M059J (cell line): ENCODE measurements at places on chromosomes 5 and 9.

DNA sequence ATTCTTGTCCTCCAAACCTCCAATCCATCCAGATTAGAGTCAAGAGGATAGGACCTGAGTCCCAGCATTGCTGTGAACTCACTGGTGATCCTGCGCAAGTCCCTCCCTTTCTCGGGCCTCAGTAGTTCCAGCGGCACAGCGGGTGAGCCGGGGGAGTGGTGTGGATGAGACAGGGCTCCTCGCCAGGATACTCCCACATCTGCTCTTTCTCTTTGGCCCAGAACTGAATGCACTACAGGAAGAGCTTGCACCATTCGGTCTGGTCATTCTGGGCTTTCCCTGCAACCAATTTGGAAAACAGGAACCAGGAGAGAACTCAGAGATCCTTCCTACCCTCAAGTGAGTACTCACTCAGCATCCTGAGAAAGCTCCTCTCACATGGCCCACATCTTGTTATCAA is 6.3 kb downstream of the GPX3 start:
- DNase-seq = no peak

DNA sequence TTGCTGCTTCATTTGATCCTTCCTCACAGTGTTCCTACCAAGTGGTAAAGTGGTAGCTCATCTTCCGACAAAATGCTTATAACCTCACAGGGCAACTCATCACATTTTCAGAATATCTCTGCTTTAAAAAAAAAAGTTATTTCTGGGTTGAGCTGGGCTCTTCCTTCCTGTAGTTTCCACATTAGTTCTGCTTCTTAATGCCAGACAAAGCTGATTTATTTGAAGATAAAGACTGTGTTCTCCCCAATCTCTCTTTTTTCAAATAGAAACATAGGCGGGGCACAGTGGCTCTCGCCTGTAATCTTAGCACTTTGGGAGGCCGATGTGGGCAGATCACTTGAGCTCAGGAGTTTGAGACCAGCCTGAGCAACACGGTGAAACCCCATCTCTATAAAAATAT is 273.1 kb downstream of the ACTL7B start:
- DNase-seq = no peak

GRCh38 chr5:65391591-65391990 is 90.1 kb downstream of the ADAMTS6 start:
- DNase-seq = peak; percentile 8

DNA sequence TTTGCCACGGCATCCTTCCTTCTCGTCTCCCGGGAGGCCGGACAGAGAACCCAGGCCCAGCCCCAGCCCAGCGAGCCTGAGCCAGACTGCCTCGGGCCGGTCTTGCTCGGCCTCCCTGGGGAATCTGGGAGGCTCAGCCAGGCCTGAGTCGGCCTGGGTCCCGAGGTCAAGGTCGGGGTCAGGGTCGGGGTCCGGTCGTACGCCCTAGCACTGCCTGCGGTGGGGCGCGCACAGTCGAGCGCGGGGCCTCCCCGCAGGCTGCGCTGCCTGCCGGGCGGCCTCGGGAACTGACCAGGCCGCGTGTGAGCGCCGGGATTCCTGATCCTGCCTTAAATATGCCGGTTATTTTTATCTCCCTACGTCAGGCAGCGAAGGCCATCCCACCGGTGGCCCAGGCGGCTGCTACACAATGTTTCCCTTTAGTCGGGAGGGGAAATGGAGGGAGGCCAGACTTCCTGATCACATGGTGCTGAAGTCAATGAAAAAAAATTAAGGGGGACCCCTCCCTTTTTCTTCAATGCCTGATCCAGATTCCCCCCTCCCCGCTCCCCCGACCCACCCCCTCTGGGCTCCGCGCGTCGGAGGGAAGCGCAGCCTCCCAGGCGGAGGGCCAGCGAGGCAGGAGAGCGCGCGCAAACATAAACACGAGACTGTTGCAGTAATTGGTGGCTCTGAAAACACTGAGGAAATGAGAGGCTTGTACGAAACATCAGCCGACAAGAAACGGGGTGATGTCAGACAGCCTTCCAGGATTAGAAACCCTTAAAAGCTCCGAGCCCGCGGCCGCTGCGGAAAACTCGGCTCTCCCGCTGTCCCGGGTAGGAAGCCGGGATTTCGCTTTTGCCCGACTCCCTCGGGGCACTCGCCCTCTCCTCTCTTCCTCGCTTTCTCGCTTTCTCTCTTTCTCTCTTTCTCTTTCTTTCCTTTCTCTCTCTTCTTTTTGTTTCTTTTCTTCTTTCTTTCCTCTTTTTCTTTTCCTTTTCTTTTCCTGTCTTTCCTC is 148.2 kb upstream of the KLF4 start:
- peak; percentile 70 for DNase-seq

DNA sequence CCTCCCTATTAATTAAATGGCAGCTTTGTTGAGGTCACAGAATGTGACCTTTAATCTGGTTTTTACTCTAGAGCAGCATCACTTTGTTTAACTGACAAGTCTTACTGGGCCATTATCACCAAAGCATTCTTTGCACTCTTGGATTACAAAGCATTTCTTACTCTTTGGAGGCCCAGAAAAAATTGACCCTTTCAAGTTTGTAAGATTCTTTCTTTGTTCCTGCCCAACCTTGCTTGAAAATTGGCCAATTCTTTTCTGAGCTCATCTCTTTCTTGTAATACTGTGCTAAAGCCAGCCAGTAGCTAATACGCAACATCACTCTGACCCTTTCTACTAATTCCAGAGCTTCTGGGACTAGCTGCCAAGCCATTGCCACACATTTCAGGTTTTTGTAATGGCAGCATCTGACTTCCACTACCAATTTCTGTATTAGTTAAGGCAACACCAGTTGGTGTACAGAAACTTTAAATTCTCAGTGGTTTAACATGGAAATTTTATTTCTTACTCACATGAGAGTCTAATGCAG is 131.6 kb downstream of the PRDM6 start:
- no peak for DNase-seq

- DNase-seq = no peak
Measured at GRCh38 chr5:135831851-135832555, 2.5 kb upstream of the SLC25A48 start.

DNA sequence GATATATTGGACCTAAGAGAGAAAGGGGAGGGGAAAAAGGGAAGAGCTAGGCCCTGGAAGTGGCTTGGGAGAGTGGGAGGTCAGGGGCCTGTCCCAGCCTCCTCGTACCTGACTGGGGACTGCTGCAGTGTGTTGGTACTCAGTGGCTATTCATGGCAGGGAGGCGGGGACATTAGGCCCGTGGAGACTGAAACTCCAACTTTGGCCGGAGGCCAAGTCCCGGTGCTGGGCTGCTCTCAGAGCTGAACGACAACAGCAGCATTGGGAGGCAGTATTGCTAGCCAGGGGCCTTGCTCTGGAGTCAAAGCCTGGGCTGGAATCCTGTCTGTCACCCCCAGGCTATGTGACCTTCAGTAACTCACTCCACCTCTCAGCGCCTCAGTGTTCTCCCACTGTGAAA is 37.8 kb downstream of the NEURL1B start:
- DNase-seq = no peak

DNA sequence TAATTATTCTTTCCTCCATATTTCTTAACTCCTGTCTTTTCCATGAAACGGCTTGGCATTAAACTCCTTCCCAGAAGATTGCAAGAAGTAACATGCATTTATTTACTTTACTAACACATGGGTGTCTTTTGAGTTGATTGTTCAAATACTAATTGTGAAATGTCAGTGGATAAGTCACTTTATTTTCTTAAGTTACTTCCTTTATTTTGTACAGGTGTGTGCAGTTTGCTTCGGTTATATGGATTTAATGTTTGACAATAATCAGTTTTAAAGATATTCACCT is 761 bp upstream of the SHOC1 start:
- no peak for DNase-seq

DNA sequence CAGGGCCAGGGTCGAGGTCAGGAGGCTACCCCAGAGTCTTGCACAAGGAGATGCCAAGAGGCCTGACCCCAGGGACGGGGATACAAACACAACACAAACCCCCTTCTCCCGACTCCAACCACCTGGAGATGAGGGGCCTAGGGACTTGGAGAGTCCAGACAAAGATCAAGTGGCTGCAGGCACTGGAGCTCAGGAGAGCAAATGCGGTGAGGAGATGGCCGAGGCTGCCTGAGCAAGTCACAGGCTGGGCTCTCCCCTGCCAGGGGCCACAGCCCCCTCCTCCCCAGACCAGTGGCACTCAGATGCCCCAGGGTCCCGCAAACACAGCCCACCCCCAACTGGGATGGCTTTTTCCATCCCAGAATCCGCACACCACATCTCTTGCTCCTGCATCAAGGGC is 15.8 kb downstream of the SH3GLB2 start:
- no peak for DNase-seq

- peak; percentile 60 for DNase-seq
Measured at GRCh38 chr5:1763548-1763911, 36.1 kb downstream of the MRPL36 start.

DNA sequence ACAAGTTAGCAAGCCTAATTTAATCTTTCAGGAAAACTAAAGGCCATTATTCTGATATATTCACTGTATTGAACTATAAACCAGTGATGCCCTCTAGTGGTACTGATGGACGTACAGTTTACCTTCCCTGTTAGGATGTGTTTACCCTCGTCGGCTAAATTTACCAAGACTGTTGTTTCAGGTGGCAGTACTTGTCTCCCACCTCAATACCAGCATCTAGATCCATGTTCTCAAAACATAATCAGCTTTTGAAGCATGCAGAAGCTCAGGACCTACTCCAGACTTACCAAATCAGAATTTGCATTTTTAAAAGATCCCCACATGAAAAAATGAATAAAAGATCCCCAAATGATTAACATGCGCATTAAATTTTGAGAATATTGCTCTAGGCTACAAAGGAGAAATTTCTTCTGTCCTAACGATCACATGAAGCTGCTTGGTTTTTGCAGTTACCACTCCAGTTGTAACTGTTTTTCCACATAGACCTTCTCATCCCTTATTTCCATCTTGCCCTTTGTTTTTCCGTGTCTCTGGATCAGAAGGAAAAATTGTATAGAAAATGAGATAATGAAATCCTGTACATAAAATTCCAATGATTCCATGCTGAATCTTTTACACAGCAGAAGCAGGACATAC is 3.2 kb upstream of the BAAT start:
- DNase-seq = peak; percentile 47

- DNase-seq = peak; percentile 17
Measured at GRCh38 chr9:29213417-29214153, 1640.3 kb upstream of the C9orf72 start.

- peak; percentile 96 for DNase-seq
Measured at GRCh38 chr9:34185778-34186551, 7.1 kb downstream of the UBAP1 start.

- DNase-seq = no peak
Measured at GRCh38 chr9:27800159-27800558, 226.9 kb upstream of the C9orf72 start.

DNA sequence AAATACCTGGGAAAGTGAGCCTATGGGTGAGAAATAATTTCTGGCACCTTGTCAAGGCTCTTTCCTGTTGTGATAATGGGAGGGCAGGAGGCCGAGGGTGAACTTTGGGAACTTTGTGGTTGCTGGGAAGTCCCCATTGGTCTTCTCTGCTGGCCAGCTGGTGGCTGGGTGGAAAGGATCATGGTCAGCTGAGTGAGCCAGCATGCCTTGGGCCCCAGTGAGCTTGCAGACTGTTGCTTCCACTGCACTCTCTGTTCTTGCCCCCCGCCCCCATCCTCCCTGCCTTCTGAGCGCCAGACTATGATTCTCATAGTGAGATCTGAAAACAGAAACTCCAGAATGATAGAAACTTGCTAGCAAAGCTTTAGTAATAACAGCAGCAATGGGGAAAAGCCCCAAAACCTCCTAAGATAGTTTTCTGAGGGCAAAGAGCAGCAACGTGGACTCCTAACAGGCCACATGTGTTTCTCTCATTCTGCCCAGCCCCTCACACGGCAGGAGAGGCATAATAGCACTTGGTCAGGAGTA is 139.2 kb upstream of the SMARCA2 start:
- peak; percentile 2 for DNase-seq

GRCh38 chr5:60509519-60509918 is 190.4 kb downstream of the DEPDC1B start:
- DNase-seq = no peak

DNA sequence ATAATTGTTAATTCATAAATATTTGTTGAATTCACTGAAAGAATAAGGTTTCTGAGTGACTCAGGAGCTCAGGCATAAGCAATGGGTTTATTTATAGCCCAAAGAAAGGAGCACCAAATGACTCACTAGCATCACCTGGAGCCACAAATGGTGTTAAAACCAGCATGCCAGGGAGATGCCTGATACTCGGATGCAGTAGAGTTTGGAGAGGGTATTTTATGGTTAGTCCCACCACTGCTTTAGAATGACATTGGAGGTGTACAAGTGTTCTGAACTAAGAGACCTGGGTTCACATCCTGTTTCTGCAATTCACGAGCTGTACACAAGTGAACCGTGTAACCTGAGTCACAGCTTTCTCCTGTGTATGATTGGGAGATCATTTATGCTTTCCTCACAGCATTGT is 25.2 kb downstream of the CCL28 start:
- DNase-seq = peak; percentile 50

- DNase-seq = peak; percentile 96
Measured at GRCh38 chr5:169629847-169630548, 7.1 kb upstream of the DOCK2 start.

DNA sequence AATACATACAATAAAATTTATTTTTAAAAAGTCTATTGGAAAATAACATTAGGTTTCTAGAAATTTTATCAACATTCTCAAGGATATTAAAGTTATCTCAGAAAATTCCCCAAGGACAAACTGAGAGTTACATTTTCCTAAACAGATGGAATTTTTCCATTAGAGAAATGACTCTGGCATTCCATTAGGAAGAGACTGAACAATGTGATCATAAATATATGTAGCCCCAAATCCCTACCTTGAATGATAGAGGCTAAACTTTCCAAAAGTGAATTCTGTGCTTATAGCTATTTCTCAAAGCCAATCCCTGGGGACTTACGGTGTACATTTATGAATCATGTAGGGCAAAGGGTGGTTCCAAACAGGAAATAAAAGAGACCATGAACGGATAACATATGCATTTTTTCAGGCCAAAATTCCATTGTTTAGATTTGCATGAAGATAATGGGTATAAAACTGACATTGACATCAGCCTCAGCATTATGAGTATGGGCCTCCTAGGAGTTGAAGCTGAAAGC is 1181.0 kb upstream of the DMAC1 start:
- DNase-seq = no peak
